ACHN (cell line): ENCODE measurements at places on chromosomes 11 and 22.

DNA sequence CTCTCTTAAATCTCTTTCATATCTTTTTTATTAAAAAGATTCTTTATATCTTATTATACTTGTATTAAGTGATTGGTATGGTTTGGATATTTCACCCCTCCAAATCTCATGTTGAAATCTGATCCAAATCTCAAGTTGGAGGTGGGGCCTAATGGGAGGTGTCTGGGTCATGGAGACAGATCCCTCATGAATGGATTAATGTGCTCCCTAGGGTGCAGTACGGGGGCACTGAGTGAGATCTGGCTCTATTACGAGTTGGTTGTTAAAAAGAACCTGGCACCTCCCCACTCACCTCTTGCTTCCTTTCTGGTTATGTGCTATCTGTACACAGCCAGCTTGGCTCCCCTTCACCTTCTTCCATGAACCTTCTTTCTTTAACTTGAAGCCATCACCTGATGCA lies 149.6 kb downstream of the CWF19L2 start:
- no peak for DNase-seq

- no peak for DNase-seq
These were observed 12.6 kb upstream of the PRDM11 start for GRCh38 chr11:45133878-45134277.

DNA sequence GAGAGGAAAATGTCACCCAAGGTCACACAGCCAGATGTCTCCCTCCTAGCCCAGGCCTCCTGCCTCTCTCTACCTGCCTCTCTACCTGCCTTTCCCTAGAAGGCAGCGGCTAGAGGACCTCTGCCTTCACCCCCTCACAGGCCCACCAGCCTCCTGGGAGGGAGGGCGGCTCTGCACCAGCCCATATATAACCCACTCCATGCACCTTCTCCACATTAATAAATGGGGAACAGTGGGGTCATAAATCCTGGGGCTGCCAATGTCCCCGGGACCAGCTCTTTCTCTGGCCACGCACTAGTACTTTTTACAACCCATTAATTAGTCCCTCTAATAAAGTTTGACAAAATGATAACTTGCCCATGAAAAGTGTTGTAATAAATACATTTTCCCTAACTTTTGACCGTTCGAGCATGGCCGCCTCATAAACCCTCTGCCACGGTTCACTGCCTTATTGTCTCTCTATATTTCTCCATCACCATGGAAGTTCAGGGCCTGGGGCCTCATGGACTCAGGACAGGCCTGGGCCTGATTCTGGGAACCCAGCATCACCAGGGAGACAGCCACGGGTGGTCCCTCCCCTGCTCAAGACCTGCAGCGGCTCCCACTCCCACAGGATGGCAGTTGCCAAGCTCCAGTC lies 102.1 kb downstream of the MN1 start:
- DNase-seq, result no peak

DNA sequence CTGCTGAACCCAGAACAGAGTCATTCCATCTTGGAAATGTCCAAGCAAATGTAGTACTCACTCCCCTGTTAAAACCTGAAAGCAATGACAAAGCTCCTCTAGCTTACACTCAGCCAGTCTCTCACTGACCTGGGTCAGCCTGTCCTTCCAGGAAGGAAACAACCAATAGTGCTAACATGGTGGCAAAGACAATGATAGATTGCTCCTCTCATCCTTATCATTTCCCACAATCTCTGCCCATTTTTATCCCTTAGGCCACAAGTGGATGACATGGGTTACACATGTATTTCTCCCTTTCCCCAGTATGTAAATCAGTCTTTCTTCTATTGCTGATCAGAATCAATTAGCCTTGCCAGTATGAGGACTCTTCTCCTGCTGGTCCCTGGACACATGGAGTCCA lies 154.6 kb upstream of the SESN3 start:
- no peak for DNase-seq

DNA sequence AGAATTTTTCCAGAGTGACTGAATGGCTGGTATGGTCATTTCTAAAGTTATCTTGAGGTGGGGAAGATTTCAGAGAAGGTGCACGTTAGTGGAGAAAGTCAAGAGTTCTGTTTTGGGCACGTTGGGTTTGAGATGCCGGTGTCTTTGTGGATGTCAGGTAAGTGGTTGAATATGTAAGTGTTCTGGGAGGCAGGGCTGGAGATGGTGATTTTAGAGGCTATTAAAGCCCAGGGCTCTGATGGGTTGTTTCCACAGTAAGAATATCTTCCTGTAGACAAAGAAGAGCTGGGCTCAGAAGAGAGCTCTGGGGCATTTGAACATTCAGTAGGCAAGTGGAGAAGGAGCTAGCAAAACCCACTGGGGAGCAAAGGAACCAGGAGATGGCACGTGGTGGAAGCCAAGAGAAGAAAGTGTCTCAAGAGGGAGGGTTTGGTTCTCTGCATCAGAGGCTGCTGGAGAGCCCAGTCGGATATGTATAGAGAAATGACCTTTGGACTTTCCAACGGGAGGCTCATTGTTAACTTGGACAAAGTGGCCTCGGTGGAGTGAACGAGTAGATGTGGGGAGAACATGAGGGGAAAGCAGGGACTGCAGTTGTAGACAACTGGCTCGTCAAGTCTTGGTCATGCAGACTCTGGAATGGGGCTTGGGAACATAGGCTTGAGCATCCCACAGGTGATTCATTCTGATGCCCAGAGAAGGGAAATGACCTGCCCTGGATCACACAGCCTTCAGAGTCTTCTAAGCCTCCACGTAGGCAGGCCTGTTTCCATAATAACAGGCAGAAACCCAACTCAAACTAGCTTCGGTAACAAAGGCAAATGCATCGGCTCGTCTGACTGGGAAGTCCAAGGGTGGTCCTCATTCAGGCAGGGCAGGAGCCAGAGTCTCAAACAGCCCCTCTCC lies 98.4 kb upstream of the PARVA start:
- no peak for DNase-seq

GRCh38 chr22:40898850-40899357 lies 37.0 kb upstream of the DNAJB7 start:
- peak; percentile 70 for DNase-seq

GRCh38 chr11:65187146-65187675 lies 5.5 kb downstream of the CAPN1 start:
- DNase-seq, result no peak

GRCh38 chr22:22870577-22871404 lies 16.8 kb upstream of the IGLL5 start:
- DNase-seq, result no peak

DNA sequence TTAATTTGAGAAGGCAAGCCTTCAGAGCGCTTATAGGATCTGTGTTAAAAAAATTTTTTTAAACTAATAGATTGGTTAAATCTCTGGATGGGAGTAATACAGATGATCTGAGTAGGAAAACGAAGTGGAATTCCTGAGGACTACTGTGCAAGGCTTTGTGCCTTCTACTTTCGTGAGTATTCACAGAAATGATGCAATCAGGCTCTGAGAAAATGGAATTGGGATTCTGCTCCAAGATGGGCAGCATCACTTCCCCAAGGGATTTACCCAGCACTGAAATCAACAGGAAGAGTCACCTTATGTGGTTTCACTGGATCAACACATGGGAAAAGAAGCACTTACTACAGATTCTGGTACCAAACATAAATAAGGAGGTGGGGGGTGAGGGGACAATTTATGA lies 12.5 kb downstream of the KMT5B start:
- DNase-seq, result no peak

DNA sequence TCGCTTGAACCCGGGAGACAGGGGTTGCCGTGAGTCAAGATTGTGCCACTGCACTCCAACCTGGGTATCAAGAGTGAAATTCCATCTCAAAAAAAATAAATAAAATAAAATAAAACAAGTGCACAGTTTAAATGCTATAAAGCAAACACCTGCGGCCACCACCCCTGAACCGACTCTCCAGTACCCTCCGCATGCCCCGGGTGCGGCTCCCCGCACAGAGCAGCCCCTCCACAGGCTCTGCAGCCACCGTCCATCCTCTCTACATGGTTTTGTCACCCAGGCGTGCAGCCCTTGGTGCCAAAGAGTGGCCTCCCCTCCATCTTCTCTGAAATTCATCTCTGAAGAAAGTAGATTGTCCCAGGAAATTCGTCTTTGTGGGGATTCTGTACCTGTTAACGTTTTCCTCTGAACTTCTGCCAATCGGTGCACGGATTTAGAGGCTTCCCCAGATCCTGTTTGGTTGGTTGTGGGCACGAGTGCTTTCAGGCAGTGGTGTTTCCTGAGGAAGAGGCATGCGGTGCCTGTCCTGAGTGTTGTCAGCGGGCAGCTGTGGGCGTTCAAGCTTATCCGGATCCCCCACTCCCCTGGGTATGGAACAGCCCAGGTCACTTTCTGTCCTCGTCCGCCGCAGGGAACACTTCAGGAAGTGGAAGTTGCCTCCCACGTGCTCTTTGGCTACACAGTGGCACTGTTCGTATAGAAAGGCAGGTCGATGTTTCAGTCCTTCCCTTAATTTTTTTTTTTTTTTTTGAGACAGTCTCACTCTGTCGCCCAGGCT lies 4.1 kb downstream of the MIOX start:
- DNase-seq, result no peak

GRCh38 chr11:15839061-15839460 lies 517.3 kb downstream of the SOX6 start:
- DNase-seq, result no peak

DNA sequence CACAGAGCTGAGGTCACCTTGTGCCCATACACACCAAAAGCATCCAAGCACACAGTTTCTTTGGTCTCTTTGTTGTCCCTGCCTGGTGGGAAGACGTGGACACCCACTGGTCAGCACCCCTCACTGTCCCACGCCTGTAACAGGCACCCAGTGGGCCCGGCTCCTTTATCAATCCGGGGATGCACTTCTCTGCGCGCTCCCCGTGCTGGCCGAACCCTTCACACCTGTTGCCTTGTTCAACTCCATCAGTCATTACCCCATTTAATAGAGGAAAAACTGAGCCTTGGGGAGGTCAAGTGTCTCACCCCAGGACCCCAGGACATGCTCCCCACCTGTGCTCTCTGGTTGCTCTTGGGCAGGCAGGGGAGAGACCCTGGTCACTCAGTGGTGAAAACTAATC lies 49.7 kb upstream of the FGF3 start:
- DNase-seq, result no peak

GRCh38 chr11:116733043-116733755 lies 39.6 kb downstream of the BUD13 start:
- no peak for DNase-seq

GRCh38 chr11:71237853-71238252 lies 14.5 kb downstream of the SHANK2 start:
- DNase-seq, result no peak

- no peak for DNase-seq
These were observed 56.8 kb downstream of the ELFN2 start for GRCh38 chr22:37370306-37370979.

DNA sequence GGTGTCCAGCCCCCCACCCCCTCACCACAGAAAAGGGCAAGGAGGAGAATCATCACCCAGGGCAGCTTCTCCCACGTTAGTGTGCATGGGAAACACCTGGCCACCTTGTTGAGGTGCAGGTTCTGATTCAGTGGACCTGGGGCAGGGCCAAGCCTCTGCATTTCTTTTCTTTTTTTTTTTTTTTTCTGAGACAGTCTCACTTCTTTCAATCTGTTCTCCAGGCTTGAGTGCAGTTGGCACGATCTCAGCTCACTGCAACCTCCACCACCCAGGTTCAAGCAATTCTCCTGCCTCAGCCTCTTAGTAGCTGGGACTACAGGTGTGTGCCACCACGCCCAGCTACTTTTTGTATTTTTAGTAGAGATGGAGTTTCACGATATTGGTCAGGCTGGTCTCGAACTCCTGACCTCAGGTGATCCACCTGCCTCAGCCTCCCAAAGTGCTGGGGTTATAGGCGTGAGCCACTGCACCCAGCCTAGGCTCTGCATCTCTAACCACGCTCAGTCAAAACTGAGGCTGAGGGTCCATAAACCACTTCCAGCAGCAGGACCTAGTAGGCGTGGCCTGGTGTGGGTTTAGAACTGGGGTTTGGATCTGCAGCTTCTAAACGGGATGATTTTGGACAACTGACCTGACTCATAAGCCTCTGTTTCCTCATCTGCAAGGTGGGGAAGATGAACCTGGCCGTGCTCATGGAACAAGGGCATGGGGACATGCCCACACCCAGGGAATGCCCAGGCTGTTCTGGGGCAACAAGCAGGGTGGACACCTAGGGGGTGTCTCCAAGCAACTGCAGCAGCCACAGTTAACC lies 734 bp downstream of the ZP1 start:
- DNase-seq, result no peak

- DNase-seq, result no peak
These were observed 26.9 kb upstream of the HMGXB4 start for GRCh38 chr22:35230417-35230816.

- no peak for DNase-seq
These were observed 5.7 kb downstream of the TSKU start for GRCh38 chr11:76788661-76789442.

- no peak for DNase-seq
These were observed 60.8 kb upstream of the POU2AF1 start for GRCh38 chr11:111439901-111440300.

DNA sequence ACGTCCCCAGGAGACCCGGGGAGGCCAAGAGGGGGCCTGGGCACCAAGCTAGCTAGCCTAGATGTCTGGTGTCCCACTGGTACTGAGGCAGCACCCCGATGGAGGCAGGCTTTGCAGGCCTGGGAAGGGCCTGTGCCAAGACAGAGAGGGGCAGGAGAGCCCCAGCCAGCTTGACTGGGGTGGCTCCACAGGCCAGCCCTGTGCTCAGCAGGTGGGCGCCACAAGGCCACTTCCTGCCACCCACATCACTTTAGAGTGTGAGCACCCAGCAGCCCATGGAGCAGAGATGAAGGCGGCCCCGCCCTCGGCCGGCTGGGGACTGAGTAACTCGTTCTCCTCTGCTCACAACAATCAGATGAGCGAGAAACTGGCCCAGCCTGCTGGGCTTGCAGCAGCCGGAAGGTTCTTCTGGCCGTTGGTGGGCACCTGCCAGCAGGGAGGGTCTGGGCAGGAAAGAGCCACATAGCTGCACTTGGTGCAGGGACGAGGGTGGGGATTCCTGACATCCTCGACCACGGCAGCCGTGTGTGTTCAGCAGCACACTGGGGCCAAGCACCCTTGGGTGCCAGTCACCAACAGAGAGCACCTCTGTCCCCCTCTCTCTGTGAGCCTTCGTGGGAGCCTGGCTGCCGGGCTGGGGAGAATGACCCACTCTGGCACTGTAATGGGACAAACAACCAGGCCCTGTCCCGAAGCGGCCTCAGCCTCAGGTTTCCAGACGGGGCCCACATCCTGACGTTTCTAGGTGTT lies 7.6 kb downstream of the OSBPL5 start:
- no peak for DNase-seq

- DNase-seq, result peak; percentile 6
These were observed 13.2 kb upstream of the SSTR3 start for GRCh38 chr22:37225481-37225880.

GRCh38 chr22:21108379-21109115 lies 62.8 kb downstream of the LRRC74B start:
- no peak for DNase-seq
